Chondrocyte (in vitro differentiated cells): ENCODE measurements at places on chromosomes 5 and 9. TPM values are rescaled to one million over a fixed set of nuclear protein-coding genes. Genes with fewer than 3 reads are reported as not detected.

NR4A3 gene
- 0.34 to 1.3 TPM (median 1.2 TPM) in 3 replicates for total RNA-seq

- H3K27me3 ChIP-seq, result peaks cover 74% of the 10 kb centered on the region
- H3K4me1 ChIP-seq, result no peaks in the 10 kb centered on the region
- no peak overlapping the region for H3K4me3 ChIP-seq
- H3K27ac ChIP-seq, result no peak overlapping the region
Measured at GRCh38 chr5:154498591-154498990, 20.6 kb upstream of the HAND1 start.

GRCh38 chr9:81636255-81636599 lies 53.1 kb downstream of the TLE1 start:
- DNase-seq, result no peak
- H3K27me3 ChIP-seq, result no peaks in the 10 kb centered on the region
- peaks cover 42% of the 10 kb centered on the region for H3K4me1 ChIP-seq

ARID3C gene
- total RNA-seq, result 0.20 TPM in 1 of 3 replicates, not detected in the others

DNA sequence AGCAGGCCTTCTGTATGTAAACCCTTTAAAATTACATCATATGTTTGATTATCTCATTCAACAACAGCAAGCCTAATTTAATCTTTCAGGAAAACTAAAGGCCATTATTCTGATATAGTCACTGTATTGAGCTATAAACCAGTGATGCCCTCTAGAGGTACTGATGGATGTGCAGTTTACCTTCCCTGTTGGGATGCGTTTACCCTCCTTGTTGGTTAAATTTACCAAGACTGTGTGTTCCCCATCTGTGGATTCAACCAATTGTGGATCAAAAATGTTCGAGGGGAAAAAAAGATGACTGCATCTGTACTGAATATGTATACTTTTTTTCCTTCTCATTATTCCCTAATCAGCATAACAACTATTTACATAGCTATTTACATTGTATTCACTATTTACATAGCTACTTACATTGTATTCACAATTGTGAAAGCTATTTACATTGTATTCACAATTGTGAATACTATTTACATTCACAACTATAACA lies 3.7 kb upstream of the BAAT start:
- H3K4me1 ChIP-seq, result peaks cover 10% of the 10 kb centered on the region
- DNase-seq, result no peak
- no peak overlapping the region for H3K27ac ChIP-seq
- H3K27me3 ChIP-seq, result no peaks in the 10 kb centered on the region
- no peak overlapping the region for H3K4me3 ChIP-seq
- H3K36me3 ChIP-seq, result peaks cover 17% of the 10 kb centered on the region

KCNV2 gene
- total RNA-seq, result not detected in 3 replicates

CDKN2A gene
- 20.7 to 31.7 TPM (median 21.2 TPM) in 3 replicates for total RNA-seq

DNA sequence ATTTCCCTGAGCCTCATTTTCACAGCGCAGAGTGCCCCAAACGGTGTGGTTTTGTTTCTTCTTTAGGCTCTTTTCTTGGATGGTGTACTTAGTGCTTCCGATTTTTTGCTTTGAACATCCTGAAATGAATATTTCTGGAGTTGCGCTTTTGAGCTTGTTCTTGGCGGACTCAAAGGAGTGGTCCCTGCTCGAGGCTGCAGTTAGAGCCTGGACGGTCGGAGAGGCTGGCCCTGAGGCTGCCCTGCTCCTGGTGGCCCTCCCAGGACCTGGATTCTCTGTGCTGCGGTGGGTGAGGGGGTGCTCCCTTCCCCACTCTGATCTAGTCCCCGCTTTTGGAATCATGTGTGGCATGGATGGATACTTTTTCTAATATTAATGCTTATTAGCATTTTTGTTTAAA lies 291.8 kb upstream of the IRX4 start:
- no peaks in the 10 kb centered on the region for H3K4me1 ChIP-seq
- H3K27ac ChIP-seq, result no peak overlapping the region
- no peak for DNase-seq

DNA sequence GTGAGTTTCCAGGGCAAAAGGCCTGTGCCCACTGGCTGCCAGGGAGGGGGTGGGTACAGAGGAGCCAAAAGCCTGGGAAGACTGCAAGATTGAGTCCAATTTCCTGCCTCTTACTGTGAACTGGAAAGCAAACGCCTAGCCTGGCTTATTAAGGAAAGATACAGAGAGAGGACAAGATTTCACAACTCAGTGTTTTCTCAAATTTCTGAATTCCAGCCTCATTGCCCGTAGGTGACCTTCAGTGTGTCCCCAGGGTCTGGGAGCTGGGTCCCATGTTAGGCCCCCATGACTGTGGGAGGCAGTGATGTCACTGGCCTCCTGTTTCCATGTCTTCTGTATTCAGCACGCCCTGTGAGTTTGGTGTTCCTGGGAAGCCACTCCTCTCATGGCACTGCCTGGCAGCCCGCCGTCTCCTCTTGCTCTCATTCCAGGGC lies 60.6 kb upstream of the PTPN3 start:
- H3K27ac ChIP-seq, result no peak overlapping the region
- peaks cover 9% of the 10 kb centered on the region for H3K27me3 ChIP-seq
- no peak for DNase-seq
- peaks cover 15% of the 10 kb centered on the region for H3K4me1 ChIP-seq

DNA sequence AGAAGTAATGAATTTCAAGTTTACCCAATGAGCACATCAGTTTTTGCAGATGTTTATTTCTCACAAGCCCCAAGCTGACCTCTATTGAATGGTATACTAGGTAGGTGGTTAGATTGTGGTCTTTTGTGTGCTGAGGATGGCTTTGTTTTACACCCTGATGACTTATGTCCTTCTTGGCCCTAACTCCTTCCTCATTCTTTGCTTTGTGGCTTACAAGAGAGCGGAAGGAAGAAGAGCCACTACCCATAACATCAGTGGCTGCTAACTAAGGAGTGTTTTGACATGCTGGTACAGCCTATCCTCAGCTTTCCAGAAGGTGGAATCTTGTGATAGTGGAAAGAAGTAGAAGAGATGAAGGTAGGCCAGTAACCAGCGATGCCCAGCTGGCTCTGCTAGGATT lies 85.7 kb upstream of the NTRK2 start:
- no peaks in the 10 kb centered on the region for H3K4me1 ChIP-seq
- no peak for DNase-seq
- H3K27me3 ChIP-seq, result peaks cover 16% of the 10 kb centered on the region
- no peaks in the 10 kb centered on the region for H3K36me3 ChIP-seq
- H3K4me3 ChIP-seq, result no peak overlapping the region
- H3K27ac ChIP-seq, result no peak overlapping the region

- H3K4me3 ChIP-seq, result no peak overlapping the region
- no peak for DNase-seq
Measured at GRCh38 chr5:147303251-147303650, 68.4 kb downstream of the STK32A start.

DNA sequence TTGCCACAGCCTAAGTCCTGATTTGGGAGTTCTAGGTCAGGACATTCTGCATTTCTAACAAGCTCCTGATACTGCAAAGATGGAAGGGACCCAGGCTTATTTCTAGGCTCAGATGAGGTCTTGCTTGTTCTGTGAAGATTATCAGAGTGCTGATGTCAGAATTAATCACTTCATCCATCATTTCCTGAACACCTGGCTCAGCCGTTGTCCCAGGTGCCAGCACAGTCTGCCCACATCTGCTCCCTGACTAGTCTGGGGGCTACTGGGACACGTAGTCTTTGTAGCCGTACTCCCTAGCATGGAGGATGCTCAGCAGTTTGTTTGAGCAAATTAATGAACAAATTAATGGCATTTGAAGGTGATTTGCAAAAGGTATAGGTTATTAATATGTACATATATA lies 17.9 kb upstream of the SPINK4 start:
- DNase-seq, result no peak
- no peaks in the 10 kb centered on the region for H3K36me3 ChIP-seq
- H3K4me1 ChIP-seq, result peaks cover 7% of the 10 kb centered on the region
- no peak overlapping the region for H3K27ac ChIP-seq

DNA sequence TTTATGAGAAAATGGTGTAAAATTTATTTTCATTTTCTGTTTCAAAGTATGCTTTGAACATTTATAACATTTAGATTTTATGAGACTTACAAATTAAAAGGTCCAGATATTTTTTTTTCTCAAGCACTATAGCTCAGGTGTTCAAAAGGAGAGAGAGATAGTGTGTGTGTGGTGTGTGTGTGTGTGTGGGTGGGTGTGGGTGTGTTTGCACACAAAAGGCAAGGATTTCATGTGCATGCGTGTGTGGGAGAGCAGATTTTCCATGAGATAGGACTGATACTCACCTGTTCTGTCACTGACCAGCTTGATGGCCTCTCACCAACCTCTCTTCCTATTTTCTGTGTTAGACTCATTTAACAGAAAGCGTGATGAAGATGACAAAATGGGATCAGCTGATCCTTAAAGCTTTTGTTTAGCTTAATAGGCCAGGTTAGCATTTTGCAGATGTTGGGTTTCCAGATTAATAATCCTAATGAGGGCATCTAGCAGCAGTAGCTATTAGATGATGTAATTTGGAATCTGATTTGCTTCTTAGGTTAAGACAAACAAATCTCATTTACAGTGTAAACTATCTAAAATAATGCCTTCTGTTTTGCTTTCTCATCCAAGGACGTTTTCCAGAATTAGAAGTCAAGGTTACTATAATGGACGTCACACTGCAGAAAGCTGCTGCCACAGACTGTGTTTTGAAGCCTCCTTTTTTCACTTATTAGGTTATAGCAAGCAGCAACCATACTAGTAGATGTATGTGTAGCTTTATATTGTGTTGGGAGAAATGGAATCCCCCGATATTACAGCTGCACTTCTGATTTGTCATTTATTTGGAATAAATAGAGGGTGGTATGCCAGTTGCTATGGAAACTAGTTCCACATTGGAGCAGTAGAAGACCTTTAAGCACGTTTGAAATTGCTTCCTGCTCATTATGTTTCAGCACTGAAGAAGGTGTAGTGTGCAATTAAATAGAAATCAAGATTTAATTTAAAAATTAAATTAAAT lies 355.6 kb downstream of the TAF11L14 start:
- H3K4me3 ChIP-seq, result no peak overlapping the region
- no peaks in the 10 kb centered on the region for H3K36me3 ChIP-seq
- DNase-seq, result no peak
- H3K27me3 ChIP-seq, result no peaks in the 10 kb centered on the region

NUTM2G gene
- 0.10 to 0.15 TPM in 2 of 3 replicates, not detected in the other for total RNA-seq

DNA sequence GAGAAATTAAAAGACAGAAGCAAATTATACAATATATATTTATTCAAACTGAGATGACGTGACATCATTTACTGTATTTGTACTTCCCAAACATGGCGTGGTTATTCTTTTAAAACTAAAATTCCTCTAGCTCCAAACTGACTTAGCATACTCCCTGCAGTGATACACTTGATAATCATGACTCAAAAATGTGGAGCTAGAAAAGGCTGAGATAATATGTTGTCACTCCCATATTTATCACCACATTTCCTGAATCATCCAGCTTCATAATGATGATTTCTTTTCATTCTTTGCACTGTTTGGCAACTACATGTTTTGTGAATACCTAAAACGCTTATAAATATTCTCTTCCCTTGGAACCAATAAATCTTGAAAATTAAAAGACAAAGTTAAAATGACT lies 341.0 kb downstream of the EBF1 start:
- no peak overlapping the region for H3K4me3 ChIP-seq
- peaks cover 2% of the 10 kb centered on the region for H3K36me3 ChIP-seq
- peaks cover 58% of the 10 kb centered on the region for H3K4me1 ChIP-seq
- H3K27me3 ChIP-seq, result no peaks in the 10 kb centered on the region
- DNase-seq, result no peak

DNA sequence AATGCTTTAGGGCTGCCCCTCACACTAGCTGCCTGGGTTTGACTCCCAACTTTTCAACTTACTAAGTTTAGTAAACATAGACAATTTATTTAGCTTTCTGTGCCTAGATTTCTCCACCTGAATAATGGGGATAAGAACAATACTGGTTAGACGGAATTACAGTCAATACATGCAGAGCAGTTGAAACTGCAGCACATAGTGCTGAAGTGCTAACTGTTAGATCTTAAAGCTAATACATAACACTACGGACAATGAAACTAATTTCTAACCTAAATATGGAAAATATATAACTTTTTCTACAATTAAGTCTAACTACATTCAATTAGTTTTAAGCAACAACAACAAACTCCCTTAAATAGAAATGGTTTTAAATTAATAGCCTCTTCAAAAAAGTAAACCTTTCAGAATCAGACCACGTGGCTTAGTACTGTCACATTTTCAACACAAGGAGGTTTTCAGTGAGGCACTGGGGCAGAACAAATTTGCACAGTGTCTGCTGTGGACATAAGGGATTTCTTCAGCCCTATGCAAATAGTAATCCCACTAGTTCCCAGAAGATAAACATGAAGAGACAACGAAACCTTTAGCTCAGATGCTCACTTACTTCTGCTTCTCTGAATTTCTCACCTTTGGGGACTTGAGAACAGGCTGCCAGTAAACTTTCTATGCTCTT lies 293.4 kb downstream of the EDIL3 start:
- DNase-seq, result no peak
- peaks cover 6% of the 10 kb centered on the region for H3K36me3 ChIP-seq
- no peaks in the 10 kb centered on the region for H3K27me3 ChIP-seq
- no peak overlapping the region for H3K4me3 ChIP-seq
- H3K27ac ChIP-seq, result no peak overlapping the region

DNA sequence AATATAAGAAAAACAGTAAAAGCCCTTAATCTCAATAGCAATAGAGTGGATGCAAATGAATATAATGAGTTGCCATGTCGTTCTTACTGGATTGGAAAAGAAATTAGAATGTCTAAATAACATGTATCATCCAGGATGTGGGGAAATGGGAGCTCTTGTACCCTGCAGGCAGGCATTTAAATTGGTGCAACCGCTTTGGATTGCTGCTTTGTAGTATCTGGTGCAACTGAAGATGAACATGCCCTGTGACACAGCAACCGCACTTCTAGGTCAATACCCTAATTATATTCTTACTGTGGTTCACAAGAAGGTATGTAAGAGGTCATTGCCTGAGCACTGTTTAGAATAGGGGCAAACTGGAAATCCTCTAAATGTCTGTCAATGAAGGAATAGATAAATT lies 18.9 kb downstream of the MRPS30 start:
- no peaks in the 10 kb centered on the region for H3K27me3 ChIP-seq
- no peak overlapping the region for H3K27ac ChIP-seq
- no peaks in the 10 kb centered on the region for H3K36me3 ChIP-seq
- no peak overlapping the region for H3K4me3 ChIP-seq
- DNase-seq, result no peak

DNA sequence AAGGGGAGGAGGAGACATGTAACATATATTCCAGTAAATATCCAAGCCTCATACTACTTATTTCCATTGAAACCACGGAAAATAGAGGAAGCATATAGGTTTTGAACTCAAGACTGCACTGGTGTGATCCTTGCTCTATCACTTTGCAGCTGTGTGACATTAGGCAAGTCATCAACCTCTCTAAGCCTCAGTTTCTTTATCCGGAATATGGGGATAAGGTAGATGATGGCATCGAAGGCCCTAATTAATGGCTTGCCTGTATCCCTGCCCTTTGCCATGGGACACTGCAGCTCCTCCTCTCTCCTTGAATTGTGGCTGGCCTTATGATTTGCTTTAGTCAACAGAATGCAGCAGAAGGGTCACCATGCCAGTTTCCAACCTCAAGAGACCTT lies 6.9 kb downstream of the SHB start:
- H3K27me3 ChIP-seq, result no peaks in the 10 kb centered on the region
- peak overlapping the region; percentile 70 for H3K27ac ChIP-seq

LRRTM2 gene
- 0.19 TPM in 1 of 3 replicates, not detected in the others for total RNA-seq

EQTN gene
- not detected in 3 replicates for total RNA-seq

GRCh38 chr5:98103807-98104206 lies 669.7 kb upstream of the RGMB start:
- DNase-seq, result no peak
- no peaks in the 10 kb centered on the region for H3K27me3 ChIP-seq
- no peak overlapping the region for H3K4me3 ChIP-seq
- no peaks in the 10 kb centered on the region for H3K36me3 ChIP-seq
- peaks cover 35% of the 10 kb centered on the region for H3K4me1 ChIP-seq
- H3K27ac ChIP-seq, result no peak overlapping the region

DMRT3 gene
- not detected in 3 replicates for total RNA-seq
